Mesenteric fat pad (tissue), 1 donor: ENCODE measurements at places on chromosomes 11 and 22.

DNA sequence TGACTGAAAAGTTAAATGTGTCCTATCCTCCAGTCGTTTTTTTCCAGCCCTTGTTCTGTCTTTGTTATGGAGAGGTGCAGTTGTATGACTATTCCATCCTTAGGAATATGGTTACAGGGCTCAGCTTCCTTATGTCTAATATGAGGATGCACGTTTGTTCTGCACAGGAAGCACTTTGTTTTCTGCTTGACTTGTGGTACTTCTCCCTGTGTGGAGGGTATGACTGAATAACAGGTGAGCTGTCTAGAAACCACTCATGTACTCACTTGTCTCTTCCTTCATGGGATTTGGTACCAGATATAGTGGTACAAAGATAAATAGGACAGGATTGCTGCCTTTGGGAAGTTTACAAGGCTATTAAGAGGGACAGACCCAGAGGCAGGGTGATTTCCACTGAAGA is 17.4 kb downstream of the CABIN1 start:
- DNase-seq: no peak

GRCh38 chr11:3920148-3920852 is 64.8 kb downstream of the STIM1 start:
- no peak for DNase-seq

DNA sequence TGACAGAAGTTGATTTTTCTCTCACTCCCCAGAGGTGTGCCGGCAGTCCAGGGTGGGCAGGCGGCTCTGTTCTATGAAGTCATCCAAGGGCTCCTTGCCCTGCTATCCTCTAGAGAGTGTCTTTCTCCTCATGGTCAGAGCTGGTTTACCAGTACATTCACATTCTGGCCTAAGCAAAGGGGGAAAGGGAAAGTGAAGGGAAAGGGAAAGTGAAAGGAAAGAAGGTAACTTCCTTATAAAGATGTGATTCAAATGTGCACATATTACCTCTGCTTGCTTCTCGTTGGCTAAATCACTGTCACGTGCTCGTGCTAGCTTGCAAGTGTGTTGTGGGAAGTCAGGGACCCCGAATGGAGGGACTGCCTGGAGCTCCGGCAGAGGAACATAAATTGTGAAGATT is 2.9 kb upstream of the HTATIP2 start:
- no peak for DNase-seq

GRCh38 chr22:35301372-35301874 is 1.7 kb downstream of the TOM1 start:
- peak; percentile 75 for DNase-seq

DNA sequence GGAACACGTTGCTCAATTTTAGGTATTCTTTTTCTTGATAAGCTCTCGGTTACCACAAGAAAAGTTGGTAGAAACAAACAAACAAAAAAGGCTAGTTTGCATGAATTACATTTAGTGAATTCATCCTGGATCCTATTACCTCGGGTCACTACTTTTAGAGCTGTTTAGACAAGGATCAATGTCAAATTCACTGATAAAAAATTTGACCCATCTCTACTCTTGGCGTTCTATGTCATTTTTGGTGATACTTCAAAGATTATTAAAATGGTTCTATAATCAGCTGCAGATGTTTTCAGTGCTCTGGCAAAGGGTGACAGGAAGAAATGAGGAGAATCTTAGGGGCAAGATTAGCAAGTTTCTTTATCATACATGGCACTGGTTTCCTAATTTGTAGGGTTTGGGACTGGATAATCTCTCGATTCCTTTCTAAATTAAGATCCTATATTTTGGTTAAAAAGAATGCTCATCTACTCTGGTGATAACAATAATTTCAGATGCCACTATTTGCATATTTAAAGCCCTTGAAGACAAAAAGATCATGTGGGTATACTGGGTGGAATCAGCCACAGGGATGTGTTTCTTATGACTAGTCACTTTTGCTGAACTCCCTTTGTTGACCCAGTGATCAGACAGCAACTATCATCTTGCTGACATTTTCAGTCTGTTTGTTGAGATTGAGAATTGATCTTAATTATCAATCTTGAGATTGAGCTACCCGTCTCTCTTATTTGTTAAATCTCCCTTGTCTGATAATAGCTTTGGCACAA is 442.9 kb downstream of the AASDHPPT start:
- DNase-seq: no peak
